ENCODE measurements at places on chromosomes 1 and 21. TPM values are rescaled to one million over a fixed set of nuclear protein-coding genes. Genes with fewer than 3 reads are reported as not detected.

GRCh38 chr21:39681257-39681656 is 63.7 kb upstream of the IGSF5 start:
- no peak for DNase-seq
- peaks cover 2% of the 10 kb centered on the region for H3K4me1 ChIP-seq
- H3K4me3 ChIP-seq: no peak overlapping the region
- H3K36me3 ChIP-seq: no peaks in the 10 kb centered on the region
- H3K27ac ChIP-seq: no peak overlapping the region

Gene TAS1R1
- total RNA-seq: not detected

Gene ZNF326
- 7.2 TPM for total RNA-seq

- no peak for DNase-seq
- H3K27me3 ChIP-seq: peaks cover 35% of the 10 kb centered on the region
- H3K4me3 ChIP-seq: no peak overlapping the region
- no peaks in the 10 kb centered on the region for H3K4me1 ChIP-seq
- no peaks in the 10 kb centered on the region for H3K36me3 ChIP-seq
Observed at GRCh38 chr1:36989241-36989640, 45.1 kb downstream of the GRIK3 start.

Gene CD244
- not detected for total RNA-seq

Gene ATF3
- 275 TPM for total RNA-seq

GRCh38 chr21:16279731-16280581 is 550.2 kb downstream of the USP25 start:
- no peak overlapping the region for H3K4me3 ChIP-seq
- H3K27me3 ChIP-seq: peaks cover 46% of the 10 kb centered on the region
- no peak overlapping the region for H3K27ac ChIP-seq
- DNase-seq: no peak

Gene STK40
- 15.9 TPM for total RNA-seq

- no peak for DNase-seq
- H3K4me1 ChIP-seq: no peaks in the 10 kb centered on the region
- H3K4me3 ChIP-seq: no peak overlapping the region
- H3K27ac ChIP-seq: no peak overlapping the region
- H3K27me3 ChIP-seq: no peaks in the 10 kb centered on the region
Observed at GRCh38 chr1:48414264-48414663, 57.7 kb downstream of the SPATA6 start.

DNA sequence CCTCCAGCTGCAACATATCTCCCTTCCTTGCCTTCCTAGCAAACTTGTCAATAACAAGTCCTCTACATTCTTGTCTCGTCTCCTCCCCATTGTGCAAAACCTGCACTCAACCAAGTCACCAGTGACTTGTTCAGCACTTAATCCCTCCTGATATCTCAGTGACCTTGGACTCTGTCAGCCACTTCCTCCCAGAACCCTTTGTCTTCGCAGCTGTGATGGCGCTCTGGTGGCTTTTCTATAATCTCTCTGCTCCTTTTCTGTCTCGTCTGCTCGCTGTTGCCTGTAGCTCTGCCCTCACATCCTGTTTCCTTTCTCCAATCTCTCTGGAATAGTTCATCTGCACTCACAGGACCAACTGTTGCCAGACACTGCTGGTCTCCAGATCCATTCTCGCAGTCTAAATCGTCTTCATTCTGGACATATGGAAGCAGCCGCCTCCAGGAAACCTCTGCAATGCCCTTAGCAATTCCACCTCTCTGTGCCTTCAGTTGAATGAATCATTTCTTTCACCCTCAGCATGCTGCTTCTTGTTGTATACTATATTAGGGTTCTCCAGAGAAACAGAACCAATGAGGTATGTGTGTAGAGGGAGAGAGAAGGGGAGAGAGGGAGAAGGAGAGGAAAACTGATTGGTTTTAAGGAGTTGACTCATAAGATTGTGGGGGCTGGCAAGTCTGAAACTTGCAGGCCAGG is 17.4 kb upstream of the IFNAR2 start:
- no peak for DNase-seq
- no peak overlapping the region for H3K27ac ChIP-seq
- no peaks in the 10 kb centered on the region for H3K27me3 ChIP-seq

DNA sequence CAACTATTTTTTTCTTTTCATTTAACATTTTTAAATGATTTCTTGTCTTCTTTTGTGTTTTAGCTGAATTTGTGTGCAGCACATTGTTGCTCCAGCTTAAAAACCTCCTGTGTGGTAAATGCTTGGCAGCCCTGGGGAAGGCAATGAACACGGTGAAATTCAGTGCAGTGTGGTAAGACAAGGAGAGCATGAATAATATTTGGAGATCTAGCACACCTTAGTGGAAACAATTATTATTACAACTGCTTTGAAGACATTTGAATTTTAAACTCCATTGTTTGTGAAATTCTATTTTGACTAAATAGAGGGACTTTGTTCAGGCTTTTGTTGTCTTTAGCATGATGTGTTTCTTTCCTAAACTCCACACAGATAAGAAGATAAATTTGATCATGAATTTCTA is 242.6 kb upstream of the CXADR start:
- no peaks in the 10 kb centered on the region for H3K36me3 ChIP-seq
- no peak overlapping the region for H3K27ac ChIP-seq
- H3K27me3 ChIP-seq: no peaks in the 10 kb centered on the region
- H3K4me1 ChIP-seq: no peaks in the 10 kb centered on the region
- DNase-seq: peak; percentile 49

- H3K27ac ChIP-seq: no peak overlapping the region
- H3K4me3 ChIP-seq: no peak overlapping the region
- no peak for DNase-seq
- no peaks in the 10 kb centered on the region for H3K4me1 ChIP-seq
Observed at GRCh38 chr1:154386643-154387352, 18.3 kb upstream of the IL6R start.

Gene ATP6V1G3
- total RNA-seq: not detected

GRCh38 chr1:227263869-227264268 is 54.4 kb downstream of the CDC42BPA start:
- H3K27ac ChIP-seq: no peak overlapping the region
- 0 out of 2 replicates have a peak, but pooled peaks cover under 1% of the 10 kb centered on the region for H3K4me1 ChIP-seq

GRCh38 chr1:30683699-30684098 is 39.7 kb downstream of the MATN1 start:
- no peak for DNase-seq
- H3K27ac ChIP-seq: no peak overlapping the region

GRCh38 chr1:21868941-21869454 is 56.9 kb downstream of the LDLRAD2 start:
- H3K27ac ChIP-seq: peak overlapping the region; percentile 45

GRCh38 chr1:53449693-53450092 is 9.5 kb upstream of the DMRTB1 start:
- H3K36me3 ChIP-seq: no peaks in the 10 kb centered on the region
- no peak overlapping the region for H3K27ac ChIP-seq
- no peak for DNase-seq
- H3K4me3 ChIP-seq: no peak overlapping the region
- peaks cover 10% of the 10 kb centered on the region for H3K4me1 ChIP-seq

GRCh38 chr1:91733108-91733710 is 152.7 kb downstream of the TGFBR3 start:
- DNase-seq: no peak
- H3K4me3 ChIP-seq: no peak overlapping the region
- peak overlapping the region; percentile 0 for H3K27ac ChIP-seq
- H3K4me1 ChIP-seq: peaks cover 55% of the 10 kb centered on the region
- H3K36me3 ChIP-seq: no peaks in the 10 kb centered on the region

Data from PC-3 (cell line).